ENCODE measurements at places on chromosomes 2 and 18. TPM values are rescaled to one million over a fixed set of nuclear protein-coding genes. Genes with fewer than 3 reads are reported as not detected.

DNA sequence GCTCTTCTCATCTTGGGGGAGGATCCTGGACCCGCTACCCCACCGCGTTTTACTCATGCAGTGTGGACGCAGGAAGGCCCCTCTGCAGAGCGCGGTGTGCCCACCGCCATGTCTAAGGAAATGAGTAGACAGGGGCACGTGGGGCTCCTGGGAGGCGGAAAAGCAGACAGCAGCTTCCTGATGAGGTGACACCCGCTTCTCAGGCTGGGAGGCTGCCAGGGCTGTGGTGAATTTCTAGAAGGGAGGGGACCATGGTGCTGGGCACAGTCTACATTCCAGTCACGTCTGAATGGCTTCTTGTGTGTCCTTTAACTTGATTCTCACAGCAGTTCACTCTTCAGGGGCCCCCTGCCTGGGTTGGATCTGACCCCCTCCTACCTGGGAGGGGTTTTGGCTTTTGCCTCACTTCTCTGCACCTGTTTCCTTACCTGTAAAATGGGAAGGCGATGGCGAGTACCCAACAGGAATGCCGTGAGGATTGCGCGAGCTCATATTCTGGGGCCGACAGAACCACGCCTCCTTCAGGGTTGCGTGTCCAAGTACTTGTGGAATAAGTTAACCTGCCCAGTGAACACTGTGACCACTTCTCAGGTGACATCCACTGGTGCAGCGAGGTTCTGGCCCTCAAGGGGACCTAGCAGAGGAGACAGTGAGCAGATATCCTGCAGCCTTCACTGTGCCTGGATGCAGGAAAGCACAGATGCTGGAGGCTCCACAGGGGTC is 32.3 kb upstream of the MBP start:
- DNase-seq, result no peak

DNA sequence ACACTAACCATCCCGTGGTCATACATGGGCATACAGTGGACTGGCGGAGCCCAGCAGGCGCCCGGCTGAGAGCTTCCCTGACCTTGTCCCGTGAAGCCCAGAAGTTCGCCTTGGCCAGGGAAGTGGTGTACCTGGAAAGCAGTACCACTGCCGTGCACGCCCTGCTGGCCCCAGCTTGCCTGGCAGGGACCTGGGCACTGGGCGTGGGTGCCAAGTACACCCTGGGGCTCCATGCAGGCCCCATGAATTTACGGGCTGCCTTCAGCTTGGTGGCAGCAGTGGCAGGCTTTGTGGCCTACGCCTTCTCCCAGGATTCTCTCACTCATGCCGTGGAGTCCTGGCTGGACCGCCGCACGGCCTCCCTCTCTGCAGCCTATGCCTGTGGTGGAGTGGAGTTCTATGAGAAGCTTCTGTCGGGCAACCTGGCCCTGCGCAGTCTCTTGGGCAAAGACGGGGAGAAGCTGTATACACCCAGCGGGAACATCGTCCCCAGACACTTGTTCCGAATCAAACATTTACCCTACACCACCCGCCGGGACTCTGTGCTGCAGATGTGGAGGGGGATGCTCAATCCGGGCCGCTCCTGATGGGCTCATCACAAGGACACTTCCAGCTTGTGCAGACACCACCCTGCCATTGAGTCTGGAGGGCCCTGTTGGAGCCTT is 2.3 kb downstream of the TMEM177 start:
- no peak for DNase-seq

LRRTM4 gene
- 0.05 TPM for total RNA-seq

- no peak for DNase-seq
Observed at GRCh38 chr2:77086478-77086877, 435.7 kb downstream of the LRRTM4 start.

DNA sequence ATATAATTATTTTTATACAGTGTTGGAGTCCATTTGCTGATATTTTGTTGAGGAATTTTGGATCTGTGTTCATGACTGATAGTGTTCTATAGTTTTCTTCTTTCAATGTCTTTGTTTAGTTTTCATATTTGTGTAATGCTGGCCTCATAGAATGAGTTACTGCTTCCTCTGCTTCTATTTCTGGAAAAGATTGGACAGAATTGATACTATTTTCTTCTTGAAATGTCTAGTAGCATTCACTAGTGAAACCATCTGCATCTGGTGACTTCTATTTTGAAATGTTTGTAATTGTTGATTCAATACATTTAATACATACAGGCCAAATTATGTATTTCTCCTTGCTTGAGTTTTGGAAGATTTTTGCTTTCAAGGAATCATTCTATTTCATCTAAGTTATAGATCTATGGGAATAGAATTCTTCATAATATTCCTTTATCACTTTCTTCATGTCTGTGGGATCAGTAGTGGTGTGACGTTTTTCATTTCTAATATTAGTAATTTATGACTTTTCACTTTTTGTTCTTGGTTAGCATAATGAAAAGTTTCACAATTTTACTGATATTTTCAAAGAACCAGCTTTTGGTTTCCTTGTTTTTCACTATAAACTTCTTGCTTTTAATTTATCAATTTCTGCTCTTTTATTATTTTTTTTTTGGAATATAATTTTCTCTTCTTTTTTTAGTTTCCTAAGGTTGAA is 509.9 kb upstream of the VRK2 start:
- no peak for DNase-seq

DNA sequence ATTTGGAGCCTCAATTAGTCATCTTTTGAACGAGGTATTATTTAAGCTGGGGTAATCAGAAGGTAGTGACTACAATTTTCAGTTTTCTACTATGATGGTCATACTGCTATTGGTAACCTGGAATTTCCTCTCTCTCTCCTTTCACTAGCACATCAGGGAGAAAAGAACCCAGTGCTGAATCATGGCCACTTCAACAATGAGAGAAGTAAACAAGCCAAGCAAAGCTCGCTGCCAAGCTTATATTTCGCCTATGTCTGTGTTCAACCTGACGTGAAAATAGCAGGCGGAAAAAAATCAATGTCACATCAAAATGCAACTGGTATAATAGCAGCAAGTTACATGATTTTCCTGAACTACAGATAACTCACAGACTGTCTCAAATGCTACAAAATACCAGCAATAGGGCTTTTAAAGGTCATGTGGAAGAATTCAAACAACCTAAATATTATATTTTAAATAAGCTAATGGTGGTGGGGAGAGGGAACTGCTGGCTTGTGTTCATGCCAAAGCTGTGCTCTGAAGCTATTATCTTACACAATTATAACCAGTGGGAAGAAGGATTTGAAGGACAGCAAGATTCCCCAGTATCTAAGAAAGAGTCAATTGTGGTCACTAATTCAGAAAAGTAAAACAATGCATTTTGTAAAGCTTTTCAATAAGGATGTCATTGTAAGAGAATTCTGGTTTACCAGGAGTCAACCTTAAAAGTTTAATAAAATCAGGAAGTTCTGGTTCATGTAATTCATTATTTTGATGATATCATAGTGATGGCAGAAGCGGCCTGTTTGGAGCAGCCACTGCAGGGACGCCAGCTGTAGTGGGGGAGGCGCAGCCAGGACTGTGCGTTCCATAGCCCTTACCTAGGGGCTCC is 38.0 kb downstream of the RNF152 start:
- no peak for DNase-seq

DNA sequence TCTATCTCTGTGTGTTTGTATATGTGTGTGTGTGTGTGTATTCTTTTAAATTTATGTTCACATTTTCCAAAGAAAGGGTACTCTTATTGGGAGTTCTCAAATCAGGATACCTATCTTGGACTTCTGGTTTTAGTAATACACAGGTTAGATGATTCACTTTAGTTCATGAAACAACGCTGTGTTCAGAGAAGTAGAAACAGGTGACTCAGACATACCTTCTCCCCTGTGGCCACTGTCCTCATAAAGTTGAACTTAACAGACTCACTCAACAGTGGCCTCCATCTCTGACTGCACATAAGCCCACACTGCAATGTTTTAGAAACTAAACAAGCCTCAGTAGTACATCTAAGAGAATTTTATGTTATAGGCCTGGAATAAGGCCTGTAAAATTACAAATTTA is 566.6 kb upstream of the VRK2 start:
- no peak for DNase-seq
